Muscle of back (tissue), 13 donors: ENCODE measurements at places on chromosomes 1 and 21.

DNA sequence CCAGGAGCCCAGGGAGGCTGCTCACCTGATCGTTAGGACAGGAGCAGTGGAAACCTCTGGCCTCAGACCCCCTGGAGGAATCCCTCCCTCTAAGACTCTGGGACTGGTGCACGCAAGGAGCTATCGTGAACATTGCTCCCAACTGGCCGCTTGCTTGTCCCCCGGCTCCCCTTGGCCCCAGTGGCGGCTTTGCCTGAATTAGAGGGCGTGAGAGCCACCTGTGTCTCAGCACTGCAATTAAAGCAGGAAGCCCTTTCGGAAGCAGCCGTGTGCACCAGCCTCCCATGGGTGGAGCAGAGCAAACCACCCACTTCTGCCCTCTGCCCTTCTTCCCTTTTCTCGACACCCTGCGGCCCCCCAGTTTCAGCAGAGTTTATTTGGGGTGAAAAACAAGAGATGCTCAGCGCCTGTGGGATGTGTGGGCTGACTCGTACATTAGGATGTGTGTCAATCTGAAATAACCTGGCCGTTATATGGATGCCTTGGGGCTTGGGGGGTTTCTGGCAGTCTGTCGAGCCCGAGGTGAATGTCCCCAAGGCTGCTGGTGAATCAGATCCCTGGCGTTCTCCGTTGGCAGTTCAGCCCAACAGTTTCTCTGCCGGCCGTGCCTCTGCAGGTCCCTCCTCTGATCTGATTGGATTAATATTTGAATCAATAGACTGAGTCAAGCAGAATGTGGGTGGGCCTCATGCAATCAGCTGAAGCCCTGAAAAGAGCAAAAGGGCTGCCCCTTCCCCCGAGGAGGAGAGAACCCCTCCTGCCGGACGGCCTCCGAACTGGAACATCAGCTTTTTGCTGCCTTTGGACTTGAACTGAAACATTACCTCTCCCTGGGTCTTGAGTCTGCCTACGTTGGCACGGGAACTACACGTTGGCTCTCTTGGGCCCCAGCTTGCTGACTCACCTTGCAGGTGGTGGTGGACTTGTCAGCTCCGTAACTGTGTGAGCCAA, 7.3 kb upstream of the UMODL1 start:
- no peak for DNase-seq

DNA sequence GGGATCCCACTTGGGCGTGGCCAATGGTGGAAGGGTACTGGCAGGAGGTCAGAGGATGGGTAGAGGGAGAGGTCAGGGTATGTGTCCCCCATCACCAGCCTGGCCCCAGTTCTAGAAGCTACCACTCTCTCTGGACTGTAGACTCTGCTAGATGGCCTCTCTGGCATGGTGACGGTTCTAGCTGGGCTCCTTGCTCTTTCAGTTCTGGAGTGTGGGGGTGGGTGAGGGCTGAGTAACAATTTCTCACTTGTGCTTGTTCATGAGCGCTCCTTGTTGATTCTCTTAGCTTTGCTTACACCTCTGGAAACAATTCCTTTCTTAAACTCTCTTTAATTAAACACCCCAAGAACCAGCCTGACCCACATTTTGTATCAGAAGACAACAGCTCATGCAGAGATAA, 25.3 kb upstream of the EXOSC10 start:
- no peak for DNase-seq

DNA sequence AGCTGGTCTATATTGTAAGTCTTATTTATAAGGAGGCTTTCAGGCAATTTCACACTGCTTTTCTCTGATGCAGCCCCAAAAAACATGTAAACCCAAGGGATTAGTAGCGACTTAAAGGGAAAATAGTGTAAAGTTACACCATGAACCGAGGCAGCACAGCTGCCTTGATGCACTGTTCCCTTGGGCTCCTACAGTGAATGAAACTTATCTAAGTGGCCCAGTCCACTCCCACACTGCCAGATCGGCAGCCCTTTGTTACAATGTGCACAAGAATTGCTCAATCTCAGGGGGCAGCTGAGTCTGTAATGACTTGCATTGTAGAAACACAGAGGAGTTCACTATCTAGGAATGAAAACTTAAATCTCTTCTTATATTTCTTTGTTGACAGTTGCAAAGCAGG, 120.8 kb upstream of the ADGRL2 start:
- DNase-seq, result no peak

DNA sequence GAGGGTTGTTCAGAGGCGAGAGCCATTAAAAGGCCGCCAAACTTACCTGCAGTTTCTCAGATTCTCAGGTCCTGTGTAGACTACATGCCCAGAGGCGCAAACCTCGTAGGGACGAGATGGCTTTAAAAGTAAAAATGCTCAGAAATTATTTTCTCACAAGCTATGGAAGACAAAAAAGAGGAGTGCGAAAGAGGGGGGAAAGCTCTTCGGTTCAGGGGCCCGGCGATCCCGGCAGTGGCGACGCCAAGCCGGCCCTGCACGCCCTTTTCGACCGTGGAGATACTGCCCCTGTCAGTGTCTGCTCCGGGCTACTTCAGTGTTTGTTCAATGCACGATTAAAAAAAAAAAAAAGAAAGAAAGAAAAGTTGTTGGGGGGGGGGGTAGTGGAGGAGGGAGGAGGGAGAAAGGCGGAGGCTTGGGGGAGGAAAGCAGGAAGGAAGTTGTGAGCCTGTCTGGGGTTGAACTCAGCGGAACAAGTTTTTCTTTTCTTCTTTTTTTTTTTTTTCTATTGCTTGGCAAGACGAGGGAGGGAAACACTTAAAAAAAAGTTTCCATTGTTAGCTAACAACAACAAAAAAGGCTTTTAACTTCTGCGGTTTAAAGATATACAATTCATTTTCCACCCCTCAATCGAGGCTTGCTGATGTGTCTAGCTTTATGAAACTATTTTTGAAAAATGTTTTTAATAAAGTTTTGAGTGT, at the start of gene ITPKB:
Gene ITPKB, minus strand, starts transcription at position 288 of the 701 bp plus-strand sequence. CDS start 1,824 bp downstream, outside the sequence.
- DNase-seq, result peak; percentile 83

DNA sequence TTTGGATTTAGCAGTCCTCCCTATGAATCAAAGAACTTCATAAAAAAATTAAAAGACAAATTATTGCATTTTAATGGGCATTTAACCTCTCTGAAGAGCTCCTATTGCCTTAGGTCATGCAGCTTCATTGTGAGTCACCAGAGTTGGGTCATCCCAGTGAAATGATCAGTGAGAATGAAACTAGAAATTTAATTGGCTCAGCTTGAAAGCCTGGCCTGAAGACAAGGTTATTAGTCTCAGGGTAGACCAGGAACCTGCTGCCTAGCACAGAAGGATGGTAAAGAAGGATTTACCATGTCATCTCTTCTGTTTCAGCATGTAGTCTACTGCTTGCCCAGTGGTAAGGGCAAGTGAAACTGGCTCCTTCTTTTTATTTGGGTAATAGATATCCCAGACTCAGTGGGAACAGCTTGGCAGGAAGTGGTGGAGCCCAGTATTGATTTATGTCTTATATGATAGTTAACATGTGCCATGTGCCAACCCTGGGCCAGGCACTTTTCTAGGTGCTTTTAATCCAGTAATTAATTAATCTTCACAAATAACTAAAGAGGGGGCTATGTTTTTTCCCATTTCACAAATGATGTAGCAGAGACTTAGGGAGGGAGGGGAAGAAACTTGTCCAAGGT, 23.6 kb downstream of the LAMC2 start:
- no peak for DNase-seq

DNA sequence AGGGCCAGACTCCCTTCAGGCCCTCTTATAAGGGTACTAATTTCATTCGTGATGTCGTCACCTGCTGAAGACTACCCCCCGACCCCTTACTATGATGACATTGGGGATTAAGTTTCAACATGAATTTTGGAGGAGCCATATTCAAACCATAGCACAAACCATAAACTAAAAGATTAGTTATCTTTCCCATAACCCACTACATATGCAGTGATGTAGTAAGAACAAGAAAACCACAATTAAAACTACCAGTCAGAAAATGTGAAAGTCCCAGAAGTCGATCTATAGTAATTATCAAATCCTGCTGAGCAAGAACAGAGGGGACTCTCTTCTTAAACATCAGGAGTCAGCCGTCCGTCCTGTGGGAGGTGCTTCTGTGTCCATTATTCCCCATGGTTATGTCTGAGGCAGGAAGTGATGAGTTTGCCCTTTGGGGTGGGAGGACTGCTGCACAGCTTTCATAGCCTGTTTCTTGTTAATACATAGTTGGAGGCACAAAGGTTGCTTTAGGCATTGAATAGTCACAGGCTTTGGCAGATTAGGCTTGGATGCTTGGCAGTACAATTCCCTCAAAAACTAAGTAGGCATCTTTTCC, 35.9 kb upstream of the PTGFRN start:
- DNase-seq, result no peak

DNA sequence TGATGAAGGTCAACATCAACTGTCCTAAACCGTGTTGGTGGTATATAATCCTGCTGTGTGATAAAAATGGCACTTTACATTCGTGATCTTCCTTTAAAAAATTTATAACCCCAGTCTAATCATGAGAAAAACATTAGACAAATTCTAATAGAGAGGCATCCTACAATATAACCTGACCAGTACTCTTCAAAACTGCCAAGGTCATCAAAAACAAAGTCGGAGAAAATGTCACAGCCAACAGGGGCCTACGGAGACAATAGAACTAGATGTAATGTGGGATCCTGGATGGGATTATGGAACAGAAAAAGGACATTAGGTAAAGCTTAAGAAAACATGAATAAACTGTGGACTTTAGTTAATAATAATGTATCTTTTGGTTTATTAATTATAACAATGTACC, 25.0 kb downstream of the CDKN2C start:
- no peak for DNase-seq

DNA sequence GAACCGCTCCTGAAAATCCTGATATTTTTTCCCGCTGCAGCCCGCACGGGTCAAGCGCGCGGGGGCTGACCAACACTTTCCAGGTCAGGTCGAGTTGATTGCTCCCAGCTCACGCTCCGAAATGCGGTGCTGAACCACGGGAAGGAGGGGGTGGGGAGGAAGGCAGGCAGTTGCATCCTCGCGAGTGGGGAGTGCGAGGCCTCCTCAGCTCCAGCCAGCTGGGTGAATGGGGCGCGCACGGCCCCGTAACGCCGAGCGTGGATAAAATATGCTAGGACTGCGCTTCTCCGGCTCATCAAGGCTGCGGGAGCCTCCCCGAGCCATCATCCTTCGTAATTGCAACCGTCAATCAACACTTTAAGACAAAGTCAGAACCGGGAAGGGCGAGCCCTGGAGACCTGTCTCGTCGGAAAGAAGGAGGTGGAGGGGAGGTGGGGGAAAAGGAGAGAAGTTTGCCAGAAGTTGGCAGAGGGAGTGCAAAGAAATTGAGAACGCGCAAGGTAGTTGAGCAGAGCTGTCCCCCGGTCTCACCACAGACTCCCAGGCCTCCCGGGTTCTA, 8.0 kb downstream of the NR5A2 start:
- DNase-seq, result no peak

DNA sequence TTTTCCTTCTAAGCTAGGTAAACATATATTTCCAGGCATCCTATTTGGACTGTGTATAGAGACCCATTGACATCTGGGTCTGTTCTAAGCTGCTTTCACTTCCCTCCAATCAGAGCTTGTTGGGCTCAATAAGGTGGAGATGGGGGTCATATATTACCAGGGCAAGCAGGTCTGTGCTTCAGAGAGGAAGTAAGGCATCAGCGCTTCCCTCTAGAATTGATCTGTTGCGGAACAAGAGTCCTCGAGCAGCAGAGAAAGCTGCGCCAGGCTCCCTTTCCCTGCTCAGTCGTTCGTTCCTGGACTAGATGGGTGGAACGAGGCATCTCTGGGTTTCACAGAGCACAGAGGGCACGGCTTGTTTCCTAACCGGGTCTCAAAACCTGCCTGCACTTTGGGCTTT, 63.5 kb downstream of the DISC1 start:
- no peak for DNase-seq

GRCh38 chr1:32869923-32870614, 643 bp downstream of the FNDC5 start:
- no peak for DNase-seq

GRCh38 chr1:167122568-167122967, 28.7 kb downstream of the STYXL2 start:
- DNase-seq, result no peak

- no peak for DNase-seq
Observed at GRCh38 chr1:225880222-225880588, 2.0 kb downstream of the TMEM63A start.

DNA sequence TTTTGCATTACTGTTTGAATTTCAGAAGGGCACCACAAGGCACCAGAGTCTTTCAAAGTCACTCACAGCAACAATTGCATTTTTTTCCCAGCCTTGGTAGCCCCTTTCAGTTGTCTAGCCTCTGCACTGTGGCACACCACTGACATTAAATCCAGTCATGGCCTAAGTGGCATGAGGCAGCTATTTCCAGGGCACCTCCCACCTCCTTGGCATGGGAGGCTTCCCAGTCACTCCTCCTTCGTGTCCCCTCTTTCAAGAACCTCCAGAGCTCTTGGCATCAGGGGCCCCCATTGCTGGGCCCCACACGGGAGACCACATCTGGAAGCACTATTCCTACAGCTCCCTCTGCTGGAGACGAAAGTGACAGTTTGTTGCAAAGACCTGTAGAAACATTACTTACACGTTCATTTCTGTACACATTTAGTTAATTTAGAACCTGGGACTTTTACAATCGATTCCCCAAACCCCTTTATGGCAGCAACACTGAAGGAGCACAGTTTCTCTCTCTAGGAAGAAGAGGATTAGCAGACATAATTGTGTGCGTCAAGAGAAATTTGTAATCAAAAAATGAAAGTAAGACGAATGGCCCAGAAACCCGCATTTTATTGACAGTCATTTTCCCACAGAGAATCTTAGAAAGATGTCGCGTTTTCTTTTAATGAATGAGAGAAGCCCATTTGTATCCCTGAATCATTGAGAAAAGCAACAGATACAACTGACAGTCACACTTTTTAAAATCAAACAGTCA, 5.7 kb upstream of the CHD5 start:
- peak; percentile 22 for DNase-seq

- no peak for DNase-seq
Observed at GRCh38 chr1:171869097-171869496, 27.8 kb downstream of the DNM3 start.

- DNase-seq, result no peak
Observed at GRCh38 chr1:43358121-43358745, 548 bp upstream of the CDC20 start.

- DNase-seq, result no peak
Observed at GRCh38 chr1:206855859-206856258, 9.6 kb upstream of the IL20 start.

- DNase-seq, result no peak
Observed at GRCh38 chr1:154404511-154404931, 622 bp upstream of the IL6R start.

GRCh38 chr1:51299981-51300670, 30.2 kb downstream of the TTC39A start:
- no peak for DNase-seq
